ENCODE measurements at places on chromosomes 7 and 10.

- DNase-seq, result no peak
Measured at GRCh38 chr10:96380821-96381220, 22.0 kb upstream of the OPALIN start.

DNA sequence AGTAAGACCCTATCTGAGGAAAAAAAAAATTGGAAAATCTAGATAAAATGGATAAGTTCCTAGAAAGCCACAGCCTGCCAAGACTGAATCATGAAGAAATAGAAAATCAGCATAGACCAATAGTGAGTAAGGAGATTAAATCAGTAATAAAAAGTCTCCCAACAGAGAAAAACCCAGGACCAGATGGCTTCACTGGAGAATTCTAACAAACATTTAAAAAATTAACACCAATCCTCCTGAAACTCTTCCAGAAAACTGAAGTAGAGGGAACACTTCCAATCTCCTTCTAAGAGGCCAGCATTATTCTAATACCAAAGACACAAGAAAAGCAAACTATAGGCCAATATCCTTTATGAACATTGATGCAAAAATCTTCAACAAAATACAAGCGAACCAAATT lies 8.8 kb upstream of the LIMK1 start:
- no peak for DNase-seq

DNA sequence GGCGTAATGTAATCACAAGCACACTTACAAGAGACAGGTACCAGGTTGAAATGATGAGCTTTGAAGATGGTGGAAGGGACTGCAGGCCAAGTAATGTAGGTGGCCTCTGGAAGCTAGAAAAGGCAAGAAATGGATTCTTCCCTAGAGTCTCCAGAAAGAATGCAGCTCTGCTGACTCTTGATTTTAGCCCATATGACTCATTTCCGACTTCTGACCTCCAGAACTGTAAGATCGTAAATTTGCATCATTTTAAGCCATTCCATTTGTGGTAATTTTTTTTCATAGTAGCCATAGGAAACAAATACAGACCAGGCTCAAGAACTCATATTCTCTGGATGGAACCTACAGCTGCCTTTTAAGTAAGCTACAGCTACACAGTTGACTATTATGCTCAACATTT lies 315.5 kb downstream of the MAGI2 start:
- DNase-seq, result no peak

DNA sequence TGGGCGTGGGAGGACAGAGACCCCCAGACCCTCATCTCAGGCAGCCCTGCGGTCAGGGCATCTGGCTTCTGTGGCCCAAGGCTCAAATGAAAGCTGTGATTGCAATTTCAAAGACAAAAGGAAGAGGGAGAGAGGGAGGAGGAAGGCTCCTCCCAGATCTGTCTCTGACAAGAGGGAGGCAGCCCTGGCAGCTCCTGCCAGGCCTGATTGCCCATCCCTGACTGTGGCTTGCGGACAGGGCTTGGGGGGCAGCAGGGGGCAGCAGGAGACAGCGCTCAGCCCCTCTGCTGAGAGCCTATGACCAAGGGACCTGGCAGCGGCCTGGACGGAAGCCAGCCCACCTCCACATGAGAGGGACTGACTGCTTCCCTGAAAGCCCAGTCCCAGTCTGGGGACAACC lies 91.8 kb downstream of the PTPRN2 start:
- peak; percentile 19 for DNase-seq

- DNase-seq, result no peak
Measured at GRCh38 chr10:65396997-65397396, 1528.8 kb upstream of the LRRTM3 start.

- DNase-seq, result no peak
Measured at GRCh38 chr10:11655836-11656235, 44.4 kb upstream of the USP6NL start.

DNA sequence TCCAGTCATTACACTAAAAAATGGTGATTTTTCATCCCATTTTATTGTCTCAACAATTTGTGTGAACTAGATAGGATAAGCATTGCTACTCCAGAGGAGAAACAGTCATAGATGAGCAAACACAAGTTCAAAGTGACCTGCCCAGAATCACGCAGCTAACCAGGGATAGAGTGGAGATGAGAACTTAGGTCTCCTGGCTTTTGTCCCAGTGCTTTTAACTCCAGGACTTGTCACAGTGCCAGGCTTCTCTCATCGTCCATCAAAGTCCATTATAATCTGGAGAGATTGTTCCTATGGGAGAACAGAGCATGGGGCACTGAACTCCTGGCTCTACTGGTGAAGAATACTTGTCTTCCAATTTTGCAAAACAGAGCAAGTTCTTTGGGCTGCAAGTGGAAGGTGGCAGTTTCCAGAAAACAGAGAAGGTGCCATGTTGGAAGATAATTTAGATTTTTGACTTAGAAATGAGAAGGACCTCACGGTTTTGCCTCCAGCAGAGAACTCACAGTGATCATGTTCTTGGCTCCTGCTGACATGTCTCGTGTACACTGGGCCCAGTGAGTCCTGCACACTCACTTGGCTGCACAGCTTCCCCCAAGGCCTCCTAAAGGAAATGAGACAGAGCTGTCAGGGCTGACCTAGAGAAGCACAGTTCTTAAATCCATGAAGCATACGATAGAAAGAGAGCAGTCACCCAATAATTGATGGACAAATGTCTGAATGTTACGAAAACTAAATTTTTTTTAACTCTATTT lies 322.9 kb upstream of the NRP1 start:
- no peak for DNase-seq

GRCh38 chr7:45007571-45008328 lies 7.7 kb downstream of the CCM2 start:
- DNase-seq, result no peak

DNA sequence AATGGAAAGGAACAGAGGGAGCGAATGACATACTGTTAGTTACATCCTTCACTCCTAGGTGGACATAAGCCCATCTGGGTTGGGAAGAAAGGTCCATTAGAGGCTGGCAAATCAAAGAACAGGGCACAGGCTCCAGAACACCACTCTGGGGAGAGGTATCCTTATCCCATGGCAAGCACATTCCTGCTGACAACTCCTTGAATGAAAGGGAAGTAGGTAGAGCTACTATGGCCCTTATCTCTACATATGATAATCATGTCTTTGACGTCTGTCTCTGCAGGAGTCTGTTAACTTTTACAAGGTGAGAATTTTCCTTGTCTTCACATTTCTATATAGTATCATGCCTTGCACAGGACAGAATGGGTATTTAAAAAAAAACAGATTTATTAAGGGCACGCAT lies 10.4 kb downstream of the DENND11 start:
- no peak for DNase-seq

DNA sequence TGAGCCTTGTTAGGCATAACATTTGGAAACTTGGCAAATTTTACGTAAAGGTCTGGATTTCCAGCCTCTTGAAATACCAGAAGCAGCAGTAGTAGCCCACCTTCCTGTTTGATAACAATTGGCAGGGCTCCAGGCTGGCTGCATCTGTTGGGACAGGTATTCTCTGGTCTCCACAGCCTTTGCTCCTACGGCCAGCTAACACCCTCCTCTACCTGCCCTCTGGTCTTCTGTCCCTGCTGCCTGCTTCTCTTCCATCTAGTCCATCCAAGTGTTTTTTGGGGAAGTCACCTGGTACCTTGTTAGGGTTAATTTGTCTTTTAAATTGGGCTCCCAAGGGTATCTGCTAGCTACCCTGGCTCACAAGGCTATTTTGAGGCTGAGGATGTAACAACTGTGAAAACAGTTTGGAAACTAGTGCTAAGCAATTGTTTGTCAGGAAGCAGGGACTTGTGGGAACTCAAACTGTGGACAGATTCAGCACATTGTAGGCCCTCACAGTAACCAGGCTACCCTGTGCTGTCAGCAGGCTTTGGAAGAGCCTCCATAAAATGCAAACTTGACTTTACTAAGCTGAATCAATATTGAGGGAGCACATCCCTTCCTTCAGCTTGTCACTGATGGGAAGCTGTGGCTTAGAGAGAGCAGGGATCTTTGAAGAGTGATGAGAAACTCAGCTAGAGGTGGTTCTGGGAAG lies 8.5 kb downstream of the RPS24 start:
- no peak for DNase-seq

DNA sequence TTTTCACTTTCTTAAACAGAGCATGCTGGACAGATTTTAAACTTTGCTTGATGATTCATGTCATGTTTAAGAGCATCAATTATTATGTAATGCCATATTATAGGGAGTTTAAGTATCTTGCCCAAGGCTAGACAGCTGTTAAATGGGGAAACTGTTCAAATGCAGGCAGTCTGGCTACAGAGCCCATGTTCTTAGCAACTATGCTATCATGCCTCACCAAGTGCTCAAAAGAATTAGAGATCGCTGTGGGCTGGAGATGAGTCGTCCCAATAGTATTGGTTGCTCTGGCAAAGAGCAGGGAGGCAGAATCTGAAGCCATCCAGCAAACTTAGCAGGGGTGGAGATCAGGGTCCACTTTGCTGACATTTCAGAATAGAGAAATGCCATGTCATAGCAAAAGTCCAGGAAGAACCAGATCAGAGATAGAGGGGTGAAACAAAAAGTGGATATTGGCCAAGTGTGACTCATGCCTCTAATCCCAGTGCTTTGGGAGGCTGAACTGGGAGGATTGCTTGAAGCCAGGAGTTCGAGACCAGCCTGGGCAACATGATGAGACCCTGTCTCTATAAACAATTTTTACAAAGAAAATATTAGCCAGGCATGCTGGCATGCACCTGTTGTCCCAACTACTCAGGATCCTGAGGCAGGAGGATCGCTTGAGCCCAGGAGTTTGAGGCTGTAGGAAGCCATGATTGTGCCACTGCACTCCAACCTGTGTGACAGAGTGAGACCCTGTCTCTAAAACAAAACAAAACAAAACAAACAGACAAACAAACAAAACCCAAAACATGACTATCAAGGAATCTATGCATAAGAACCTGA lies 57.8 kb downstream of the BAMBI start:
- no peak for DNase-seq

DNA sequence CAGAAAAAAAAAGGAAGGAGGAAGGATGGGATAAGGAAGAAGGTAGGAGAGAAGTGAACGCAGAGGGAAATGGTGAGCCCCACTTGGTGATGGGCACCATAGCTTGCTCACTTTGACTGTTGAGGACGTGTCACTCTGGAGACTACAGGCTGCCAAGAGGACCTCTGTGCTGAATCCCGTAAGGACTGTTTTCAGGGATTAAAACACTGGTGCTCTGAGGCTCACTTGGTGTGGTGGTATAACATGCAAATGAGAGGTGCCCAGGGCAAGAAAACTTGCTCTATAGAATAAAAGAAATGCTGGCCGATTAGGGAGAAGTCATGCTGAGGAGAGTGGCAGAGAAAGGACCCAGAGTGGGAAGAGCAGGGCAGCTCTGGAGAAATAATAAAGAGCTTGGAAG lies 5.3 kb upstream of the IL2RA start:
- no peak for DNase-seq

GRCh38 chr10:110698782-110699201 lies 54.7 kb downstream of the RBM20 start:
- DNase-seq, result no peak

DNA sequence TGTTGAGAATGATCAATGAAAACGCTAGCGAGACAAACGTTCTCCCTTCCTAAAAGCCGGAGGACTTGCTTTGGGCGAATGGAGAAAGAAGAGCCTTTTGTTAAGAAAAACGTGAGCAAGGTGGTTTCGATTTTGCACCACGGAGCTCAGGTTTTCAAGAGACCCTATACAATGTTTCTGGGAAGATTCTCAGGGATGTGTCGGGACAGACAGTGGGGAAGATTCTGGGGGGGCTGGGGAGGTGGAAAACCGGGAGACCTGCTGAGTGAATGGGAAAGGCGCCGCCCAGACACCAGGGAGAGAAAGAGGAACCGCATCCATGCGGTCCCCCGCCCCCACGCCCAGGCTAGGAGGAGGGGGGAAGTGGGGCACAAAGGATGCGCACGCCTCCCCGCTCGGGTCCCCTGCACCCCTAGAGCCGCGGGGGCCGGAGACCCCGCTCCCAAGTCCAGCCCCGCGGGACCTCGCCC lies 745 bp downstream of the YWHAG start:
- DNase-seq, result peak; percentile 64

DNA sequence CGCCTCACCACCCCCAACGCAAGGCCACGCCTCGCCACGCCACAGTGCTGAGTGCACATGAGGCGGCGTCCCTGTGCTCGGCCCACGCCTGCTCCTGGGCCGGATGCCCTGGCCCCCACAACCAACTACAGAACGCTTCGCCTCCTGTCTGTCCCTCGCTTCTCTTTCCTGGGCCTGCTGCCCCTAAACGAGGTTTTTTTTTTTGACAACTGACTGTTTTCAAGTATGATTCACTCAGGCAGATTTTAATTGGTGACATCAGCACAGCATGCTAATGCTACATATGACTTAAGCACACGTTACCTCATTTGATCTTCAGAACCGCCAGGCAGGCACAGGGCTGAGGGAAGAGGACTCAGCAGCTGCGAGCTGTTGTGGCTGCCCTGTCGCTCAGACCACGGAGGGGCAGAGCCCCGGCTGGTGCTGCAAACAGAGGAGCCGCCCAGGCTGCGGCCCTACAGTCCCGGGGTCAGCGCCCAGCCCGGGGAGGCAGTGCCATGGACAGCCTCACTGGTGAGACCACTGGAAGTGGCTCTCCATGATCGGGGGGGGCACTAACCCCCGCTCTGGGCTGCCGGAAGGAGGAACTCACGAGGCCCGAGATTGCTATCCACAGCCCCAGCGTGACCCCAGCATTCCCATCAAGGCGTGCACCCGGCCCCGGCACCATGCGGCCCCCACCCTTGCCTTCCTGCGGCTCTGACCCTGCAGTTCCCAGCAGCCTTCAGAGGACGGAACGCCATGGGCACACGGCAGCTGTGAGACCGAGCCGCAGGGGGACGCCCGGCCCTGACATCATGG lies 212.8 kb downstream of the MAD1L1 start:
- DNase-seq, result no peak

GRCh38 chr10:21100871-21101514 lies 203.9 kb upstream of the NEBL start:
- DNase-seq, result no peak

- DNase-seq, result no peak
Measured at GRCh38 chr10:132827861-132828539, 42.1 kb upstream of the NKX6-2 start.

DNA sequence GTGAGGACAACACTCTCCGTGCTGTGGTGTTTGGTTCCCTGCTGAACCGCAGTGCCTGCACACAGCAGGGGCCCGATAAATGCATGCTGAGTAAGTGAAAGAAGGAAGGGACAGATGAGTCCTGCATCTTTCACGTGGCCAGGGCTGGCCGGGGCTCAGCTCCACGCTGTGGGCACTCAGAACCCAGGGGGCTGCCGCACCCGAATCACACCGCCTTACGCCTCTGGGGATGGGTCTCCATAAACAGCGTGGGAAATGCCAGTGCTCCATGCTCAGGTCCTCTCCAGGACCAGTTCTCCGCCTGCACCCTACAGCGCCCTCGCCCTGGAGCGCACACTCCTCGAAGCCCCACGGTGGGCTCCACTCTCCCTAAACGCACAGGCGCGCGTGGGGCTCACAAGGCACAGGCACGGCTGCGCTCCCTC lies 38.1 kb downstream of the RASGEF1A start:
- DNase-seq, result no peak

DNA sequence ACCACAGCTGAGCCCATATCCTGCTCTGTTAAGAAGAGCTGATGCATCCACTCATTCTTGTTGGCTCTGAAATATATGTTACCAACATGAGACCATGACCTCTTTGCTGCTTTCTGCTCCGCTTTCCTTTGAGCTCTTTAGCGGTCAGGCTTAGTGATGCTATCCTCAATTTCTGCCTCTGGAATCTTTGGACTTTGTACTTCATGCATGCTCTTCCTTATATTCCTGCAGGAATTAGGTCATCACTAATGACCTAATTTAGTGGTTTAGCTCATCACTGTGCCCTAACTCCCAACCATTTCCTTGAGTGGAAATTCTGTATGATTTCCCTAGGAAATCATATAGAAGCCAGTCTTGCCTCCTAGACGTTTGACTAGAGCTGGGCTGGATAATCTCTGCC lies 119.5 kb downstream of the AOAH start:
- DNase-seq, result no peak

Measured in OCI-LY7 (cell line).